Uterus (tissue), 4 donors: ENCODE measurements at places on chromosomes 12 and 14. TPM values are rescaled to one million over a fixed set of nuclear protein-coding genes. Genes with fewer than 3 reads are reported as not detected.

GRCh38 chr12:13241833-13242488 lies 45.4 kb downstream of the EMP1 start:
- DNase-seq: no peak

DNA sequence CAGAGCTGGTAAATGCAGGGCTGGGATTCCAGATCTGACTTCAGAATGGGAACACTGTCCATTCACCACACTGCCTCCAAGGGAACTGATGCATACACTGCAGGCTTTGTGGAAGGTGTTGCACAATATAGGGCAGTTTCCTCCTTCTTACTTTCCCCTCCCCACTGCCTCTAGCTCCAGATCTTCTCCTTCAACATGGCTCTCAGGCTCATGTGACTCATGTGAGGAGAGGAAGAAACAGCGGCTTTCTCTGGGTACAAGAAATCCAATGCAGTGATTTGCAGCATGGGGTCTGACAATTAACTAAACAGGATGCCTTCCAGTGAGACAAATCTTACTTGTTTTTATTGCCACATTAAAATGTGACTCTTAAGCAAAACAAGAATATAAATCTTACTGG lies 447.6 kb upstream of the CCDC196 start:
- DNase-seq: peak; percentile 37

DNA sequence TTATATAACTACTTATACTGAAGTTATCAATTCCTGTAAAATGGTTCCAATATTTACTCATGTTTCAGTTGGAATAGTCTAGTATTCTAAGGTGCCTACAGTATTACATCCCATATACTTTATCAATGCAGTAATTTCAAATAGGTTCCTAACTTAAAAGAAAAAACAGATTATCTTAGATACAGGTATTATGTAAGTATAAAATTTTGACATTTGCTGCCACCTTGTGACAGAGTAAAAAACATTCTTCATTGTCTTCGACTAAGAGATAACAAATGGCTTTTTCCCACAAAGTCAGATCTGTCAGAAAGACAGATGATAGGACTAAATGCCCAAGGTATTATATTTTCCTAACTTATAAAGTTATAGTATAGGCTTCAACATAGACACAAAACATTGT lies 78.7 kb downstream of the TXNDC16 start:
- no peak for DNase-seq

MYF5 gene
- total RNA-seq: not detected
